Right ventricle myocardium inferior (tissue), 1 donor: ENCODE measurements at places on chromosomes 7 and 10.

- DNase-seq, result no peak
Measured at GRCh38 chr7:121211253-121211652, 117.5 kb upstream of the WNT16 start.

GRCh38 chr10:88735661-88736060 is 24.2 kb upstream of the LIPN start:
- no peak for DNase-seq

DNA sequence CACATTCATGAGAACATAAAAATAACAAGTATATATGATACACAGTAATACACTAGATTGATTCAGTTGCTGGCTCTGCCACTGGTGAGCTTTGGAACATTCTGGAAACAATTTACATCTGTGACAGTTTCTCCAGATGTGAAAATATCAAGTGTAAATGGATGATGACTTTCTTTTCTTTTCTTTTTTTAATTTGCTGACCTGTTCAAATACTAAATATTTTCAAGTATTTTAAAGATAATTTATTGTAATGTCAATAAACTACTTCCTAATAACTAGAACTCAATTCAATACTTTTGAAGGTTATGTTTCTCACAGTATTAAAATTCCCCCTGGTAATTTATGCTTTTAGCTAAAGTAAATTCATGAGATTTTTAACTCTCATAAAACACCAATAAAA is 180.3 kb downstream of the CRPPA start:
- no peak for DNase-seq

DNA sequence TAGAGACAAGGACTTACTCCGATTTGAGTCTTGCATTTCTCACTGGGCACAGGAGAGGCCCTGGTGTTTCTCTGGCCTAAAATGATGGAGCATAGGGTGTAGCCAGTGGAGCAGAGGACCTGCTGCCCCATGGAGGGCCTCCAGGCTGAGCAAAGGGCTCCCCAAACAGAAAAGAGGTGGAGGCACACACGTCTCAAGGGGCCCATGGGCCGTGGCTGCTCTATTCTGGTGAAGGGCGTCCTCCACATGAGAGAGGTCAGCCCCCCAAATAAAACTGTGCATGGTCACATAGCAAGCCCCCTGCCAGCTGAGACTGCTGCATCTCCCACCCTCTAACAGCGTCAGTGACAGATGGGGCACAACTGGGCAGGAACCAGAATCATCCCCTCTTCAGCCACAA is 41.4 kb downstream of the MYO1G start:
- no peak for DNase-seq

DNA sequence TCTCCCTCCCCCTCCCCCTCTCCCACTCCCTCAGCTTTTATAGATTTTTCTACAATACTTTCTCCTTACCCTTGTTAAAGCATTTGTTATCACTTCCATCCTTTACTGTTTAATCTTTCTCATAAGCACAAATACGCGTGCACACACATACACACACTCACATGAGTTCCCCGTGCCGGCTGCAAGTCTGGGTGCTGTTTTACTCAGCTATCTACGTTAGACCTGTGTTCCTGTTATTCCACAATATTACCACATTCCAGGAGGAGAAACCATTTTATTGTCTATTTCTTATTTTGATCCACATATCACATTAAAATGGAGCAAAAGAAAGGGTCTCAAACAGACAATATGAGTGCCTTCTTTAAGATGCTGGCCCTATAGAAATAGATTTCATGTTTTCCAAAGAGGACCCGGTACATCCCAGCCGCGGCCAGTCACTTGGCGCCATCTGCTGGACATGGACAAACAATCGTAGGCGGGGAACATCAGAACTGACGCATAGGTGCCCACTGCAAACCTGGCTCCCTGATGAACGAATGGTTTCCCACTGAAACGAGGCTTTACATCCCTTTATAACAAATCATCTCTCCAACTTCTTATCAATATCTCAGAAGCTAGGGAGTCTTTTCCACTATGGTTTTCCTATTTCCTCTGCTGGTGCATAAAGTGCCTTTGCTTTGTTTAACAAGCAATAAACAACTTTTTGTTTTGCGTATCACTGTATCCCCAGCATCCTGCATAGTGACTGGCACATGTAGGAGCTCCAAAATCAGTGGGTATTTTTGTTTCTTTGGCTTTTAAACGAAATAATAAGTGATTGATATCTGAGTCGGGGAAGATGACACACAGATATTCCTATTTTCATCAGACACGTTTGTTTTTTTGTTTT is 25.2 kb upstream of the OPTN start:
- DNase-seq, result no peak

DNA sequence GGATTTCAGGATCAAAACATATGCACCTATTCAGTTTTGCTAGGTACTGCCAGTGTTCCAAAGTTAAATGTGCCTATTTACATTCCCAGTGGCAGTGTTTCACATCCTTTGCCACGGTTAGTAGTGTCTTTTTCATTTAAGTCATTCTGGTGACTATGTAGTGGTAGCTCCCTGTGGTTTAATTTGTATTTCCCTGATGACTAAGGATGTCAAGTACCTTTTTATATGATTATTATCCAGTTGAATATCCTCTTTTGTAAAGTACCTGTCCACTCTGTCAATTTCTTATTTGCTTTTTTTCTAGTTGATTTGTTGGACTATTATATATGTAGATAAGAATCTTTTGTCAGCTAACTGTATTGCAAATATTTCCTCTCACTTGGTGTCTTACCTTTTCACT is 45.1 kb downstream of the TMEM60 start:
- no peak for DNase-seq

GRCh38 chr10:66827353-66827752 is 98.5 kb upstream of the LRRTM3 start:
- no peak for DNase-seq

GRCh38 chr7:158272509-158273137 is 315.0 kb downstream of the PTPRN2 start:
- peak; percentile 30 for DNase-seq

- no peak for DNase-seq
Measured at GRCh38 chr10:4250587-4250887, 465.5 kb upstream of the KLF6 start.

GRCh38 chr10:59580026-59580863 is 129.4 kb downstream of the SLC16A9 start:
- DNase-seq, result no peak

GRCh38 chr10:66365686-66366085 is 560.1 kb upstream of the LRRTM3 start:
- DNase-seq, result no peak

DNA sequence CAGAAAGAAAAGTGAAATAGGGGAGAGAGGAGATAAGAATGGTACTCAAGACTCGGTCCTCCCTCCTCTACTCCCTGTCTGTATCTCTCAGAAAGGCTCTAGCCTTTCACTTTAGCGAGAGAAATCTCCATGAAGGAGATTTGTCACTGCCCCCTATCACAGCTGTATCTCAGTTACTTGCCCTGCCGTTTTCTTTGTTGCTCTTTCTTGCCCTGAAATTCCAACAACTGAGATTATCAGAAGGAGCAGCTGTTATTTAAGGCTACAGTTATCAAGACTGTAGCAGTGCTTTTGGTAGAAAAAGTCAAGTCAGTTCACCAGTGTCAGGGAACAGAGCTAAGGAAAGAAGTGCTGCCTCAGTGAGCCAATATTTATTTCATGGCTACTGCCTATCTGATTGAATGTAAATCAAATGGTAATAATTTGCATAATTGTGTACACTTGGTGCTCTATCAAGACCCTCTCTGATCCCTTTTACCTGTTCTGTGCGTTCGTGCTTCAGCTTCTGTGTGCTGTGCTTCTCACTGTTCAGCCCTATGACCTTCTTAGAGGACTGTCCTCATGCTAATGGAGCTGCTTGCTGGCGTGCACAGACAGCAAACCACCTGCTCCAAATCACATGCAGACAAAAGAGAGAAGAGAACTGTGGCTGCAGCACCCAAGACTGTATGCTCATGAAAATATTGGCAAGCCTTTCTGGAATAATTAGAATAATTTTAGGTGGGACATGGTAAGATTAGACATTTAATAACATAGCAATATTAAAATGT is 180.2 kb upstream of the FAM3C start:
- no peak for DNase-seq

DNA sequence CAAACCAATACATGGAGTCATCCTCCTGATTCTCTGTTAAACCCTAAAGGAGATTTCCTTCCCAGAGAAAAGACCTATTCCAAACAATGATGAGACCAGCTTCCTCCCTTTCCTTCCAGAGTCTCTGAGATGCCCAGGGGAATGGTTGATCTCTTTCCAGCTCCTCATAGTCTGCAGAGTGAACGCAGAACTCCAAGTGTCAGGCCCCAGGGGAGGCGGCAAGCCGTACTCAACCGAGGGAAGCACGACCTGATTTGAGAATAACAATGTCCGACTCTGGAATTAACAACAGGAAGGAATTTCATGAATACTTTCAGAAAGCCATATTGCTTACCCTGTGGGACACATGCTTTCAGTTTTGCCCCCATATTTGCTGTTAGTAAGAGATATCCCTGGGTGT is 241.7 kb upstream of the GLI3 start:
- no peak for DNase-seq

DNA sequence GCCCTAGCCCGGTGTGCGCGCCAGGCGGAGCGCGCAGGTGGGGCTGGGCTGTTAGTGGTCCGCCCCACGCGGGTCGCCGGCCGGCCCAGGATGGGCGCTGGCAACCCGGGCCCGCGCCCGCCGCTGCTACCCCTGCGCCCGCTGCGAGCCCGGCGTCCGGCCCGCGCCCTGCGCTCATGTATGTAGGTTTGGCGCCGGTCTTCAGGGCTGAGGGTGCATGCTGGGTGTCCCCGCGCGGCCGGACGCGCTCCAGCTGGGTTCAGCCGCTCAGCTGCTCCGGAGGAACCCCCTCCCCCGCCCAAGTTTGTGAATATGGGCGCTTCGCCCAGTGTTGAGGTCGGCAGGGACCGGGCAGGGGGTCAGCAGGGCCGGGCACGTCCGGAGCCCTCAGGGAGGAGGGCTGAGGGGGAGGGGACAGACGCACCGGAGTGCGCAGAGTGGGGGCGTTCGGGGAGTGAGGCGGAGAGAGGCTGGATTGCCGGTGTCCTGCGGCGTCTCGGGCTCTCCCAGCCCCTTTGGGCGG is 559 bp downstream of the VWC2 start:
- peak; percentile 67 for DNase-seq

GRCh38 chr7:152887778-152888177 is 128.2 kb downstream of the ACTR3B start:
- no peak for DNase-seq

DNA sequence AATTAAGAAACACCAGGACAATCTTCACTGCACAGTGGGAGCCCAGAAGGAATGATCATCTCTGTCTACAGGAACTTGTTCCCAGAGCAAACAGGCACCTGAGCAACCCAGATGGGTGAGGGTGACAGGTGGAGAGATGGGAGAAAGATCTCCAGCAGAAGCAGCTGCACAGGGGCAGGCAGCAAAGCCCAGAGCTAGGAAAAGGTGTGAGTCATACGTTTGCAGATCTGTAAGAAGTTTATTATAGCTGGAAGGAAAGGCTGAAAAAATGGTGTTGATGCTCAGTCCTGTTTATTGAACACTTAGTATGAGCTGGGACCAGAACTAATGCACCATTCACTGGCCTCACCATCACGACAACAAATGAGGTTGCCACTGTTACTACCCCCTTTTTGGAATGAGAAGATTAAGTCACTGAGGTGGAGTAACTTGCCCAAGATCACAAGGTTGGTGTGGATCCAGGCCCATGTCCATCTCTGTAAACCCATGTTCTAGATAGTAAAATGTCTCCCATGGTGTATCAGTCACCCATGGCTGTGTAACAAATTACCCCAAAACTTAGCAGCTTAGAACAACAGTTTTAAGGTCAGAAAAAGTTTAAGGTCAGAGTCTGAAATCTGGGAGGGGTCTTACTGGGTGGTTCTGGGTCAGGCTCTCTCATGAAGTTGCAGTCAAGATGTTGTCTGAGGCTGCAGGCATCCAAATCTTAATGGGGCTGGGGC is 506.9 kb downstream of the RPS24 start:
- no peak for DNase-seq

GRCh38 chr7:48052748-48053147 is 17.4 kb downstream of the C7orf57 start:
- no peak for DNase-seq

DNA sequence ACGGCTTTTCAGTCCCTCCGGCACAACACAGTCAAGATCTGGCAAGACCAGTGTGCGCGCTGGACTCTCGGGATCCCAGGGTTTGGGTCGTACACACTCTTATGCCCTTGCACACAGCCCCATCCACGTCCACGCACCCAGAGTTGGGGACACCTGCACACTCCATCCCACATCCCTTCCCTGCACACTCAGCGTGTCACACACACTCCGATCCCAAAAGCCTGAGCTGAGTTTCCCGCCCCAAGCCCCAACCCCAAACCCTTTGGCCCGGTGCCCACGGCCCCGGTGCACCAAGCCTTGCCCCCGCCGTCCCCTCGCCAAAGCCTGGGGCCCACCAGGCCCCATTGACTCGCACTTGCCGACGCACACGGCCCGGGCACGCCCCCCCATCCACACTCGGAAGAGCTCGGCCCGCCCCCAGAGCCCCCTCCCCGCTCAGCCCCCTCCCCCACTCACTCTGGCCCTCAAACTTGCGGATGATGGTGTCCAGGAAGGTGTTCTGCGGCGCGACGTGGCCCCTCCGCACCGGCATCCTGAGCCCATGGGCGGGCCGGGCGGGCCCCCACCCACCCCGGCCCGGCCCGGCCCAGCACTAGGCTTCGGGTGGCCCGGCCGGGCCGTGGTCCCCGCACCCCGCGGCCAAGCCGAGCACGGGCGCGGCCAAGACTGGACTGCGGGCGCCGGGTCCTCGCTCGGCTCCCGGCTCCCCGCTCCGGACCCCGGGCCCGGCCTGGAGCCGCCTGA is 567 bp downstream of the KCNH2 start:
- DNase-seq, result no peak

GRCh38 chr10:124745673-124746072 is 1.5 kb upstream of the FAM53B start:
- no peak for DNase-seq

DNA sequence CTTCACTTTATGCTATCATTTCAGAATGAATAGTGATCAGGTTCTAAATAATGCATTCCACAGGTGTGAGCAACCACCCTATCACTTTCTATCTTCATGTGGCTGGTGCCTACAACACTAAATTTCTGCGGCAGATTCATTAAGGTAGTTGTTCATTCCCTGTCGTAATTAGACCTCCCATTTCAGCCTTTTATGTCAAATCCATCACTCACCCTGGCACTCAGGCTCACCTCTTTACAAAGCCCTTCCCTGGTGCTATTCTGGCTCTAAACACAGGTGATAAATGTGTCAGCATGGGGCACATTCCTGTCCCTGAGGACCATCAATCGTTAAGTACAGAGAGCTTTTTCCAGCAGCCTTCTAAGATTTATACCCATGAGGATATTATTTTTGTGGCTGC is 300.0 kb upstream of the C7orf33 start:
- no peak for DNase-seq

GRCh38 chr7:150375662-150376521 is 3.2 kb upstream of the ZNF775 start:
- DNase-seq, result no peak

DNA sequence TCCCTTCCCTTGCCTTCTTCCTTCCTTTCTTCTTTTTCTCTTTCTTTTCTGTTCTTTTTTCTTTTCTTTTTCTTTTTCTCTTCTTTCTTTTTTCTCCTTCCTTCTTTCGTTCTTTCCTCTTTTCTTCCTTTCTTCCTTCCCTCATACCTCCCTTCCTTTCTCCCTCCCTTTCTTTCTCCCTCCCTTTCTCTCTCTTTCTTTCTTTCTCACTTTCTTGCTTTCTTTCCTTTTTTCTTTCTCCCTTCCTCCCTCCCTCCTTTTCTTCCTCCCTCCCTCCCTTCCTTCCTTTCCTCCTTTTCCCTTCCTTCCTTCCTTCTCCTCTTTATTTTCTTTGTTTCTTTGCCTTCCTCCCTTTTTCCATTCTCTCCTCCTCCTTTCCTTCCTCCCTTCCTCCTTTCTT is 96.3 kb downstream of the POM121L12 start:
- no peak for DNase-seq

- DNase-seq, result no peak
Measured at GRCh38 chr7:46557295-46557711, 636.2 kb upstream of the IGFBP3 start.
